ENCODE measurements at places on chromosomes 2 and 18.

- DNase-seq, result no peak
Observed at GRCh38 chr18:46246101-46246500, 141.9 kb downstream of the HAUS1 start.

DNA sequence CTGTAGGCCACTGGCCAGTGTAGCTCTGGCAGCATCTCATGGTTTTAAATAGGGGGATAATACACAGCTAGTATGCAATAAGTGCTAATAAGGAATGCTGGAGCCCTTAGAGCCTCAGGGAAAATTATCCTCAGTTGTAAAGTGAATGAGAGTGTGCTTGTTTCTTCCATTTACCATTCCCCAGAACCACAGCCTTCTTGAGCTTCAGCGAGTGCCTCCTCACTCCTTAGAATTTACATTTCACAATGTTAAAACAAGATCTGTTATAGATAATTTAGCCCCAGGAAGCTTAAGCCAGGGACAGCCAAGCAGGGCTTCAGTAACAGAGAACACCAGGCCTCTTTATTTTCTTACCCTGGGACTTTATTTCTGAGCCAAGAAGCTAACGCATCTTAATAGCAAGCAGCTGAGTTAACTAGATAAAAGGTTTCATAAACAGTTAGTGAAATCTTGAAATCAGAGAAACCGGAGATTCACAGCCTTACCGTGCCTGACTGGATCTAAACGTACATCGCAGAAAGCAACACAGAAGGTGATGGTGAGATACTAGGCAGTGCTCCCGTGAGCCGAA is 535.2 kb downstream of the TDRD15 start:
- DNase-seq, result no peak

DNA sequence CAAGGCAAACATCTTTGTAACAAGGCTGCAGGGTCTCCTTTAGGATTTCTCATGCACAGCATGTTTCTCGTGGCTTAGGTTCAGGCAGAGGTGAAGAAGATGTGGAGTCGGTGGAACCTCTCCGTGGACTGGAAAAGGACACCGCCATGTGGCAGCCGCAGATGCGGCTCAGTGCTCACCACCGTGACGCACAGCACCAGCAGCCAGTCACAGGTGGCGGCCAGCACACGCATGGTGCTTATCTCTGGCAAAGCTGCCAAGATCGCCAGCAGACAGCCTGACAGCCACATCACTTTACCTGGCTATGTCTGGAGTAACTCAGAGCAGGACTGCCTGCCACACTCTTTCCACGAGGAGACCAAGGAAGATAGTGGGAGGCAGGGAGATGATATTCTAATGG is 86.6 kb downstream of the PTH2R start:
- DNase-seq, result no peak

DNA sequence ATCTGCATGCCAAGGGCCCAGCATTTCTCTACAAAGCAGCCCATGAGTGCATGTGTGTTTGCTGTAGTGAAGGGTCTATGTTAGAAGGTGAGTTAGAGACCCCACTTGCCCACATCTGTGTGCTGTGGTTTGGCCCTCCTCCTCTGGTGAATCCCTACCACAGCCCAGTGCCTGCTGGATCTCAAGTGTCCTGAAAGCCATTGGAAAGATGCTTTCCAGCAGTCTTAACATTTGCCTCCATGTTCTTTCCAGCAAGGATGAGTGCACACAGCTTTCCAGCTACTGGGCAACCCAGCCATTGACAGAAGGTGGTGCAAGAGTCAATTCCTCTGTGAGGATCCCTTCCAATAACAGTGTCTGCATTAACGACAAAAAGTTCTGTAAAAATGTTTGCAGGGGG is 13.6 kb downstream of the CRIM1 start:
- no peak for DNase-seq

DNA sequence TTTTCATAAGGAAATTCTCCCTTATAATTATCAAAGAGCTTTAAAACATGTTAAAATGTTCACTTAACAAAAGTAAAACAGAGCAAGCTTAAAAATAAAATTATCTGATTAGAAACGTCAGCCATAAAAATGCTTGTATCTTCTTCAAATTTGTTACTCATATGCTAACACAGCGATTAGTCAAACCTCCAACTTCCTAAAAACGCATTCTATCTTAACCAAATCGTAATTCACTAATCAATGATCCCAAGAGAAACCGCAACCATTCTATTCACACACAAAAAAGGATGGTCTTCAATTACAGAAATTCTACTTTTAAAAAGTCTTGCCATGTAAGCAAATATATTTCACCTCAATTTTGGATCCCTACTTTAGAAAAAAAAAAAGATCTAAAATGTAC is 1.9 kb downstream of the STK17B start:
- DNase-seq, result no peak

DNA sequence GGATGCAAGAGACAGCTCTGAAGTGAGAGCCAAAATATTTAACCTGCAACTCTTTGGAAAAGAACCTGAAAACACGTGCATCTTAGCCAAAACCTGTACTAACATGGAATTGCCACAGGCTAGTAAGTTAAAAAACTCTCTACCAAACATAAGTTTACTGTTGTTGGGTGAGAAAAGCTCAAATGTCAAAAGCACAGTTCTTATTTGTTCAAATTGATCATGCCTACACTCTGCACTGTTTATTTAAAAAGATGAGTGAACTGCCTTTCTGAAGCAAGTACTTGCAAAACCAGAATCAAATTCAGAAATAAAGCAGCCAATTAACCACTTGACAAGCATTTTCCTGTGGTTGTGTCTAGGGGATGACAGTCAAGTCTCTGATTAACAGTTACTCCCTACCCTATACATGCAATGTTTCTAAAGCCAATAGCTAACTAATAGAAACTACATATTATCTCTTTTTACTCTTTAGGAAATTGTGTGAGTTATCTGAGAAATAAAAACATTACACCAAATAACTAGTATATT is 5.6 kb downstream of the IKZF2 start:
- DNase-seq, result no peak

Measured in H54 (cell line).